Activated effector memory CD4-positive, alpha-beta T cell treated with Interleukin-2 at 50 U/mL for 16 hours (primary cell): ENCODE measurements at places on chromosomes 16 and 17.

DNA sequence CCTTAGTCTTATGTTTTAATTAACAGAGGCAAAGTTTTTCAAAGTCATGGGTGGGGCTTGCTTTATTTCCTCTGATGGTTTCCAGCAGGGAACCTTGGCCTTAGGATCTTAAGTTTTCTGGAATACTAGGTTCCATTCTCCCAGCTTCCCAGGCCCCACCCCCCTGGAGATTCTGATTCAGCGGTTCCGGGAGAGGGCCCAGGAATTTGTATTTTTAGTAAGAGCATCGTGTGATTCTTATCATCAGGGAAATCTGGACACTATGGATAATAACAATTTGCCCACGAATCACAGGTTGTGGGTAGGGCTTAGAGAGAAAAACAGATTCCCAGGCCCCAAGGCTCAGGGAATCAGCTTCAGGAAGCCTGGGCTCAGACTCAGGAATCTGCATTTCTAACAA is 263.6 kb downstream of the NTN1 start:
- no peak for DNase-seq

DNA sequence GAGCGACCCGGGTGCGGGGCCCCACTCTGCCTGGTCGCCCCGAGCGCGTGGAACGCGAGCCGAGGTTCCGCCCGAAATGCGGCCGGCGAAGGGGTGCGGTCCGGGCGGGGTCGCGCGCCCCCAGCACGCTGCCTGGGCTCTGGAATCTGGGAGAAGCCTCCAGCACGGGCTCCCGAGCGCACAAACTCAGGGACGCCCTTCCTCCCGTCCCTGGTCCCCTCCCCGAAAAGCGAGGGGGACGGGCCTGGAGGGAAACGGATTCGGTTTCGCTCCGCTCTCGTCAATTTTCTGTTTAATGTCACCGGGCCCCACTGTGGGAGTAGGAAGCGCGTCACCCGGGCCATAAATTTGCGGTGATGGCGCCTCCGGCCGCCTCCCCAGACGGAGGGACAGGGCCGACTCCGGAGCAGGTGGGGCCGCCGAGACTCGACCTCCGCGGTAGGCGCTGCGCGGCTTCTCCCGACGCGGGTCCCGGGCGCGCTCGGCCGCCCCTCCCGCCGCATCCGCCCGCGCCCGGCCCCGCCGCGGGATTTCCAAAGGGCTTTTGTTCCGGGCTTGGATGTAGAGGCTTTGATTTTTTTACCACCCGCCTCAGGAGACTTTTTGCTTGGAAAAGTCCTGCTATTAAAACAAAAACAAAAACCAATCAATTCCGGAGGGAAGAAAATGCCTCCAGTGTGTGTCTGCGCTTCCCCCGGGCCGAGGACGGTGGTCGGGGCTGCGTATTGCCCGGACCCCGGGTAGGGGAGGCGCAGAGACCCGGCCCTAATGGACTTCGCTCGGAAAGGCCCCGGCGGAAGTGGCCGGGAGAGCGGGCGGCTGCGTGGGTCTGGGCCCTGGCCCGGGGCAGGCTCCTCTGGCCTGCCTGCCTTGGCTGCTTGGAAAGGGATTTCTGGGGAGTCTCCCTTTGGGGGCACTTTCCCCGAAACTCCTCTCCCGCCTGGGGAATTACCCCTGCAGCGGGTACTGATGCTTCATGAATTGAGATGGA is 7.9 kb upstream of the BAHCC1 start:
- DNase-seq: no peak

DNA sequence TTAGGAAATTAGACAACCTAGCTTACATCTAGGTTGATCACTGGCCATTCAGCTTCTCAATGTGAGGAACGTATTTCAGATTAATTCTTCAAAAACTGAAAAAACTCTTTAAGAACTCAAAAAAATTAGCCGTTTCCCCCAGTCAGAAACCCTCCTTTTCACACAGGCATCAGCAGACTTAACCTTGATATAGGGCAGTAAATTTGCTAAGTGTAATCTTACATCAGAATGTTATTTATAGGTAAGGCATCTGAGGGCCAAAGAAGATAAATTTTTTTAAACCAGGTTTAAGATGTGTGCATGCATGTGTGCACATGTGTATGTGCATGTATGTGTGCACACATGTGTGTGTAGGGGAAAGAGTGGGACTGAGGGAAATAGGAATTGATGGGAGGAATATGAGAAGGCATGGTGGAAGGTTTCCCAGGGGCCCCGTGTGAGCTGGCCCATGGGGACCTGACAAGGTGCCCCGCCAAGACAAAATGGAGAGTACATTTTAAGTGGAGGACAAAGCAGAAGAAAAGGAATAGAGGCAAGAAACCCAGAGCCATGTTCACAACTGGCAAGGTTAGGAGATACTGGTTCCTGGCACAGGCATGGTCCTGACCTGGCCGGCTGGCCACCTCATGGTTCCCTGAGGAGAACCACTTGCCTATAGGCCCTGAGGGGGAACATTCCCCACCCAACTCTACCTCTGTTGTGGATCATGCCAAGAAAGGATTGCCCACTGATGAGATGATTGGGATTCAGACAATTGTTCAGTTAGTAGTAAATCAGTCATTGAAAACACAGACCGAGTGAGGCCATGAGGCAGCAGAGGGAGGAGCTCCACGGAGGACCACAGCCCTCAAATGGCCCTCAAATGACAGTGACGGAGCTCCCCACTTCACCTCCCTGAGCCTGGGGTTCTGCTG is 33.0 kb downstream of the TEX2 start:
- DNase-seq: no peak

- no peak for DNase-seq
Measured at GRCh38 chr17:81866440-81867169, 4.5 kb downstream of the ARHGDIA start.

DNA sequence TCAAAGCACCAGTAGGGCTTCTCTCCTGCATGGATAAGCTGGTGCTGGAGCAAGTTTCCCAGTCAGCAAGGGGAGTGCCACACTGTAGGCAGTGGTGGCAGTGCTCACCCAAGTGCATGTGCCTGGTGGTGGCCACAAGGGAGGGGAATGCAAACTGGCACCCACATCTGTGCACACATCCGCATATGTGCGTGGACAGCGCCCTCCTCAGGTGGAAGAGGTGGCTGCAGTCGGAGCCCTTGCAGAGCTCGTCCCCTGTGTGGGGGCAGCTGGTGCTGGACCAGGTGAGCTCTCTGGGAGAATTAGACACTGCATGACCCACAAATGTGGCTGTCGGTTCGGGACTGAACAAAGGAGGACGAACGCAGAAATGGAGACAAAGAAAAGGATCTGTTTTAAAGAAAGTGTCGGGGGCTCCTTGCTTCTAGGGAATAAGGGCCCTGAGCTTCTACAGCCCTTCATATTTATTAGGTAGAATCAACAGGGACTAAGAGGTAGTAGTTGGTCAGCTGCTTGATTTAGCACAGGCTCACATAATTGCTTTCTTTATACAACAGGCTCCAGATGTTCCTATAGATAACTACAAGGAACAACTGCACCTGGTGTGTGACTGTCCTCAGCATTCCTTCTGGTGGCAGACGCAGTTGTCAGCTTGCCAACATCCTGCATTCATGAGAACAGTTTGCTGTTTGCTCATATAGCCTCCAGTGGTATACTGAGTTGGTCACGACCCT is 5.3 kb upstream of the ZNF689 start:
- peak; percentile 45 for DNase-seq

GRCh38 chr16:68289621-68290329 is 21.0 kb downstream of the SLC7A6OS start:
- DNase-seq: no peak

DNA sequence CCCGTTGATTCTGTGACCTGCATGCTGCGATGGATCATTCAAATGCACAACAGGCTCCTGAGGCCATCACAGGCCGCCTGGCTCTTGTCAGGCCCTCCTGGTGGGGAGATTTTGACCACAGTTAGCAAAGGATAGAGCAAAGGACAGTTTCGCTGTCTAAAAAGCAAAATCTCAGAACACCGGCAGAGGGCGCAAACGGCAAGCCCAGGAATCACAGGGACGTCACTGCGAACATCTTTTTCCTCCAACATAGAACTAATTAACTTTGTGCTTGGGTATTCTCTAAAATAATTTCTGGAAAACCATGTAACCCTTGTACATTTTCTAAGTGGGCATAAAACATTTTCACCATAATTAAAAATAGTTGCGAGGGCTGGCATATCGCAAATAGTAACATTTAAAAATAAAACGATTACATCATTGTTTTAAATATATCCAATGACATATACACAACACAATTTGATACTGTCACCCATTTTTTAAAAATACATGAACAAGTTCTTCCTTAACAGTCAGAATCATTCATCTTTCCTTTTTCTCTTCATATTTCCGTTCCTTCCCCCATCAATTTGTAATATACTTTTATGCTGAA is 19.7 kb upstream of the SLC47A1 start:
- DNase-seq: peak; percentile 30

GRCh38 chr17:48787828-48788227 is 29.2 kb downstream of the TTLL6 start:
- DNase-seq: no peak

GRCh38 chr16:81624760-81625543 is 154.1 kb upstream of the PLCG2 start:
- DNase-seq: no peak

DNA sequence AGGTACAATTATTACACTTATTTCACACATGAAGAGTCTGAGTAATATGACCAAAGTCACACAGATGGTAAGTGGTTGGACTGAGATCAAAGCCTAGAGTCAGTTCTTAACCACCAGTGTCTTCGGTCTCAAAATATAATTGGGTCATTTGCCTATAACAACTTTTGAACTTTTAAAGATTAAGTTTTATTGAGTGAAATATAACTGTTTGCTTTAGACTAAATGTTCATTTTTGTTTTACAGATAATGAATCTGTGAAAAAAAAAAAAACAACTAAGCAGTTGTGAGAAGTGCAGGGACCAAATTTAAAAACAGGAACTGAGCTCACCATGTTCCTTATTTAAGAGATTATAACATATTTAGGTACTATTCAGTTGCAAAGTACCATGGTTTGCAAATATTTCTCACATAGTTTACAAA is 150.1 kb downstream of the ITFG1 start:
- no peak for DNase-seq

DNA sequence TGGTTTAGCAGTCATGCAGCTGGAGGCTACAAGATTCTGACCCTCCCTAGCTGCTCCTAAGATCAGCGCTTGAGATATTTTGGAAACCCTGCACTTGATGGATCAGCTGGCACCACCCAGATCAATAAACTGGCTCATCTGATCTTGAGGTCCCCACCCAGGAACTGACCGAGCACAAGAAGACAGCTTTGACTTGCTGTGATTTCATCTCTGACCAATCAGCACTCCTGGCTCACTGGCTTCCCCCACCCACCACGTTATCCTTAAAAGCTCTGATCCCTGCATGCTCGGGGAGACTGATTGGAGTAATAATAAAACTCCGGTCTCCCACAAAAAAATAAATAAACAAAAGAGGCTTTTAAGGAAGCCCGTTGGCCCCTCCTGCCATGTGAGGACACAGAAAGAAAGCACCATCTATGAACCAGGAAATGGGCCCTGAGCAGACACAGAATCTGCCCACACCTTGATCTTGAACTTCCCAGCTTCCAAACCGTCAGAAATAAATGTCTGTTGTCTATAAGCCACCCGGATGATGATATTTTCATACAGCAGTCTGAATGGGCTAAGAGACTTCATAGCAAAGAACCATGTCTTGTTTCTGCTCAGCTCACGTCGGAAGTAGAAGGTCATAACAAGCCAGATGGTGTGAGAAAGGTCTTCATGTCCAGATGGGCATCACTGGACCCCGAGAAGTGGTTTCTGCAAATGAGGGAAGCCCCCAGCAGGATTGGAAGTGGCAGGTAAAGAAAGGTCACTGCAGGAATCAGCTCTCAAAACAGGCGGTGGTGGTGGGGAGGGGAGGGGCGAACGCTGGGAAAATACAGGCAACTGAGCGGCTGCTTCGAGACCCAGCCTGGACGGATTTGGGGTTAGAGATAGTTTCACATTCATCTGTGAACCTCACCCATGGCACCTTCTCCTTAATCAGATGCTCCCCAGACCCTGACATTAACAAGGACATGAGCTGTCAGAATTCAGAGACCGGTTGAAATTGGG is 19.8 kb upstream of the RPH3AL start:
- no peak for DNase-seq

- DNase-seq: no peak
Measured at GRCh38 chr17:70313086-70313852, 143.9 kb downstream of the KCNJ2 start.

- no peak for DNase-seq
Measured at GRCh38 chr16:75701361-75701760, at the start of gene DUXB. DUXB (minus strand) TSS chr16:75701461; CDS start chr16:75701418, 43 bp downstream.

GRCh38 chr17:81053041-81053970 is 18.4 kb downstream of the BAIAP2 start:
- no peak for DNase-seq

- no peak for DNase-seq
Measured at GRCh38 chr17:19644493-19645210, 3.9 kb upstream of the ALDH3A2 start.

DNA sequence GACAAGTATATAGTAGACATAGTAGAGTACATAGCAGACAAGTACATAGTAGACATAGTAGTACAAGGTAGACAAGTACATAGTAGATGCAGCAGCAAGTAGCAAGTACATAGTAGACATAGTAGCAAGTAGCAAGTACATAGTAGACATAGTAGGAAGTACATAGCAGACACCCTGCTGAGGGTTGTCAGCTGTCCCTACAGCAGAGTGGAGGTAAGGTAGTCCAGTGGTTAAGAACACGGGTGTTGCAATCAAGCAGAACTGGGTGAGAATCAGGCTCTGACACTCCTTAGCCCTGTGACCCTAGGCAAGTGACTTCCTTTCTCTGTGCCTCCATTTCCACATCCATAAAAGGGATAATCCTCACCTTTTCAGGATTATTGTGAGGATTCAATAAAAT is 94.7 kb downstream of the NOG start:
- DNase-seq: no peak

GRCh38 chr16:19613834-19614233 is 58.3 kb downstream of the VPS35L start:
- no peak for DNase-seq

DNA sequence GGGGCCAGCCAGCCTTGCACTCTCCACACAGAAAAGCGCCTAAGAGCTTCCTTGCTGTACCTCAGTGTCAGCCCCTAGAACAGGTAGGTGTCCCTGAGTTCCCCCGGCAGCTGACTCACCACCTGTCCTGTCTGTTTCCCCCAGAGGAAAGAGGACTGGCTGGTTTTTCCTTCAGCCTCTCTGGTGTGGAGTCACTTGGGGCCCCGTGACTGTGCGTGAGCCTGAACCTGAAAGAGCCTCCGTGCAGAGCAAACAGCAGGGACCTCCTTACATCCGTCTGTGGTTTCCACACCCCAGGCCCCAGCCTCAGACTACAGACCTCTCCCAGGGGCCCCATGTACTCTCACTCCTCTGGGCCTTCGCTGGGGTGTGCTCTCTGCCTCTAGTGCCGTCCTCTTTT is 87.8 kb downstream of the GNAO1 start:
- DNase-seq: peak; percentile 56

GRCh38 chr16:49545741-49546448 is 172.3 kb downstream of the C16orf78 start:
- no peak for DNase-seq

- no peak for DNase-seq
Measured at GRCh38 chr16:81180578-81180977, 57.9 kb upstream of the BCO1 start.

DNA sequence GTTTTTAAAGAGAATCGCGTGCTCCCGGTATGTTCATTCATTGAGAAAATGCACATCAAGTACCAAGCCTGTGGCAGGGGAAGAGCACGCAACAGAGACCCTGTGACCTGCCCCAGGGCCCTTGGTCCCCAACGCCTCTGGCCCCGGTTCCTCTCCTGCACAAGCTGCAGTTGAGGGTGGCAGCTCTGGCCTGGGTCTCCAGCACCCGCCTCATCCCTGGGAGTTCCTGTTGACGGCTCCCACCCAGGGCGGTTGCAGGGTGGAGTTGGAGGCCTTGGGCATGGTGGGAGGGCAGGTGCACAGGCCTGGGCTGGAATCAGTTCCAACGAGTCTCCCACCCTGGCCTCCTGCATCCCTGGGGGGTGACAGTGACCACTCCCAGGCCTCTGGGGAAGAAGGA is 5.0 kb downstream of the NECAB2 start:
- no peak for DNase-seq
